ENCODE measurements at places on chromosomes 5 and 9. TPM values are rescaled to one million over a fixed set of nuclear protein-coding genes. Genes with fewer than 3 reads are reported as not detected.
A peak's percentile ranks its signal among the peaks of the same experiment; 100 is the strongest.

DNA sequence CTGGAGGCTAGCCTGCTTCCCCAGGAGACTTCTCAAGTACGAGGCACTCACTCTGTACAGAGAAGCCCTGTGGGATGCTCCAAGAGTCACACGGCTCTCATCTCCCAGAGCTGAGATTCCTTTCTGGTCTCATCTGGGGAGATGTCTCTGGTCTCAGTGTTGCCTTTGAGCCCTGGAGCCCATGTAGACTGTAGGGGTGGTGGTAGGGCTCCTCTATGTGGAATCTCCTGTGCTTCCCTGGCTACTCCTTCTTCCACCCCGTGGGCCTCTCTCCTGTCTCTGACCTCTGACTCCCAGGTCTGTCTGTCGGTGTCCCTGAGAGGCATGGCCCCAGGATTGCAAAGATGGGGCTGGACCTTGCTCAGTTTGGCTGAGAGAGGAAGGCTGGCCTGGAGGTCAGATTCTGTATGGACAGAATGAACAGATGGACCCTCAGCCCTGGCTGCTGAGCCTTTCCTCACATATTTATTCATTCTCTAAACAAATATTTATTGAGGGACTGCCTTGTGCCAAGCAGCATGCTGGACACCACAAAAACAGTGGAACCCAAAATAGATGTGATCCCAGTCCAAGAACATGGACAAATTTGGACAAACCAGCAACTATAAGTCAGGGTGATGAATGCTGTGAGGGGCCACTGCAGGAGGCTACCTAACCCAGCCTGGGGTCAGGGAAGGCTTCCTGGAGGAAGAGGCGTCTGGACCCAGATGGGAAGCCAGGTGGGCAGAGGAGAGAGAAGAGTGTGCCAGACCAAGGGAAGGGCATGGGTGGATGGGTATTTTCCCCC, 2.6 kb downstream of the CCL19 start:
- no peak for DNase-seq

GRCh38 chr5:113214606-113215323, 220.0 kb downstream of the TSSK1B start:
- no peak for DNase-seq

DNA sequence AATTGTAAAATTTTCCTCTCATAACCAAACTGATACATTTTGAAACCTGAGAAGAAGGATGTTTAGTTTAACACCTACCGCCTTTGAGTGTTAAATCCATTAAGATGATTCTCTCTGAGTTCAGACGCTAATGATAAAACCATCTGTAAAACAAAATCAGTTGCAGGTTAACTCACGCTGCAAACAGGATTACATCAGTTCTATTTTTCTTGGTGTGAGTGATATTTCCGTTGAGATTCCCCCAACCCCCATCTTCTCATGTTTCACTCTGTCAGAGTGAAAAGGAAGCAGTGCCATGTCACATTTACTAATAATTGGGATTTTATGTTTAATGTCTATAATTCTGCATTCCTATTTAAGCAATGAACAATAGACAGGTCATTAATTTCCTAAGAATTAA, 146.5 kb downstream of the FANCC start:
- peak; percentile 58 for DNase-seq

- no peak for DNase-seq
Observed at GRCh38 chr9:33130961-33131789, 36.0 kb downstream of the B4GALT1 start.

DNA sequence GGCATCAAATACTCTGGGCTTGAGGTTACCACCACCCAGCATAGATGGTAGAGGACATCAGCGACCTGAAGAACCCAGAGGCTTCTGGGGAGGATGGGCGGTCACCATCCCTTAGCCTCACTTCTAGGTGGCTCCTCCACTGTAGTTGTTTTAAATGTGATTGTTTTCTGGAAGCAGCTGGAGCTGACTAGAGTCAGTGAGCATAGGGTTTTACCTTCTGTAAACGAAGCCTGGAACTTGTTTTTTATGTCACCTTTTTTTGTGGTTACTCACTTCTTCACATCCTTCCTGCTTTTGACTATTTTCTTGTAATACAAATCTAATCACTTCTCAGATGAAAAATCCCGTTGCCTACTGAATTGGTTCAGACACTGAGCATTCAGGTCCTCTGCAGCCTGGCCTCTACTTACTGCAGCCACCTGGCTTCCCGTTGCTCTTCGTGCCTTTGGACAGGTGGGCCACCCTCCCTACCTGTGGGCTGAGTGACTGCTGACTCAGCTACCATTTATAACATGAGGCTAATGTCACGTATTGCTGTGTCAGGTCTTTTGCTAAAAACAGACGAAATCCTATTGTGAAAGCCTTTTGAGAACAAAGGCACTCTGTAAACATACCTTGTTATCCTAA, 167.8 kb downstream of the MAN2A1 start:
- DNase-seq, result no peak

DNA sequence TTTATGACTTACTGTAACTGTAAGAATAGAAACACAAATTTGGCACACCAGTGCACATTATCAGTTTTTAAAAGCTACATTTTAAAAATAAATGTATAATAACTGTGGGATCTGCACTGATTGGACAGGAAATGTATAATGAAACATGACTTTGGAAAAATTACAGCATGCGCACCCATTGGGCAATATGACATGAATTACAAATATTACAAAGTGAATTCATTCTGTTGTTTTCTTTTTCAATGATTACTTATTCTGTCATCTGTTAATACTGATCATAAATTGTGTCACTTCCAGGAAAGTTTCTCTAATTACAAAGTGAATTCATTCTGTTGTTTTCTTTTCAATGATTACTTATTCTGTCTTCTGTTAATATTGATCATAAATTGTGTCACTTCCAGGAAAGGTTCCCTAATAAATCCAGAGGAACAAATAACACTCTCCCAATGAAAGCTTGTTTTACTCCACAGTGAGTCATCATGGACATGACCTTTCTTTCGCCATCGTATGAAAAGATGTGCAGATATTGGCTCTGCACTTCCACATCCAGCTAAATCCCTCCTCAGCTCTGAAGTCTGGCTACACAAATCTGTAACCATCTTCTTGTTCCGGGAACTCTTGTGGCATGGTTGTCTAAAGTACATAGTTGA, 297.0 kb upstream of the HAPLN1 start:
- no peak for DNase-seq

GRCh38 chr5:33711094-33711679, 180.6 kb downstream of the ADAMTS12 start:
- peak; percentile 79 for DNase-seq

- peak; percentile 63 for DNase-seq
Observed at GRCh38 chr9:14097215-14097614, 216.7 kb downstream of the NFIB start.

- DNase-seq, result no peak
Observed at GRCh38 chr9:114787781-114788498, 17.9 kb downstream of the TNFSF15 start.

- DNase-seq, result no peak
Observed at GRCh38 chr9:30172206-30172605, 2212.2 kb upstream of the ACO1 start.

- DNase-seq, result no peak
Observed at GRCh38 chr5:447501-447900, 4.5 kb downstream of the EXOC3 start.

DNA sequence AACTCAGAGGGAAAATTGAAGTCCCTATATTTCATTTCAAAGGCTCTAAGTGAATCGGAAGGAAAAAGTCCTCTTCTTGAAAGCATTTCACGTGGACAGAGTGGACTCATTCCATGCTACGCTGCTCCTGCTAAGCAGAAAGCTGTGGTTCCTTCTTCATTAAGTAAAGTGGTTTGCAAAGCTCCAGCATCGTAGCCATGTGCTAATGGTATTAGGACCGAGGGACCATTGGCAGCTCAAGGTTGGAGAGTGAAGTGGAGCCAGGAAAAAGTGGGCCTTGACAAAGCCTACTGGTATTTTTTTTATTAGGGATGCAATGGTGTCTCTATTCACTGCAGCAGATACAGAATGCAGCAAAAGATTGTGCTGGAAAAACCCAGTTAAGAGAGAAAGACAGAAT, 16.4 kb upstream of the SEMA4D start:
- DNase-seq, result peak; percentile 42

DNA sequence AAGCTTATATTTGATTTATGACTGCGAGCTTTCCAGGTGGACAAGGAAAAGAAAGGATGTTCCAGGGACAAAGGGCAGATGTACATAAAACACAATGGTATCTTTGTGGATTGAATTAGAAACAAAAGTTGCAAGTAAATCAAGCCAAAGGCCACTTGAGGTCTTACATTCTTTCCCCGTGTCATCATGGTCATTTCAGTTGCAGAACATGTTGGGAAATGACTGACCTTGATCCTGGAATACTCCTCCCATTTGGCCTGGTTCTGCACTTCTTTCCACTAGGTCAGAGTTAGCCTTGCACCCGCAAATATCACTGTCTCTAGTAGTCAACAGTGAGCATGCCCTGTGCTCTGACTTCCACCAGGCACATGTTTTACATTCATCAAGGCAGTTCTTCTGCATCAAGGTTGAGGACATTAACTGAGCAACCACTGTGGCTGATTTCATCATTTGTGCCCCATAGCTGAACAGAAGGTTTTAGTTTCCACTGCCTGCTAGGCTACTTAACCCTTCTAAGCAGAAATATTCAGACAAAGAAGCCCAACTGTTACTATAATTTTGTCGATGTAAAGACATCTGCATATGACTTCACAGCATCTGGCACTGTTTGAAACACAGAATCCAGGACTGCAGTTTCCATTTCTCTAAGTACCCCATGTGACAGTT, 1161.7 kb upstream of the DMAC1 start:
- DNase-seq, result peak; percentile 68

GRCh38 chr5:152556784-152557183, 151.7 kb upstream of the NMUR2 start:
- no peak for DNase-seq

- DNase-seq, result no peak
Observed at GRCh38 chr5:178123094-178123965, 7.5 kb upstream of the RMND5B start.

DNA sequence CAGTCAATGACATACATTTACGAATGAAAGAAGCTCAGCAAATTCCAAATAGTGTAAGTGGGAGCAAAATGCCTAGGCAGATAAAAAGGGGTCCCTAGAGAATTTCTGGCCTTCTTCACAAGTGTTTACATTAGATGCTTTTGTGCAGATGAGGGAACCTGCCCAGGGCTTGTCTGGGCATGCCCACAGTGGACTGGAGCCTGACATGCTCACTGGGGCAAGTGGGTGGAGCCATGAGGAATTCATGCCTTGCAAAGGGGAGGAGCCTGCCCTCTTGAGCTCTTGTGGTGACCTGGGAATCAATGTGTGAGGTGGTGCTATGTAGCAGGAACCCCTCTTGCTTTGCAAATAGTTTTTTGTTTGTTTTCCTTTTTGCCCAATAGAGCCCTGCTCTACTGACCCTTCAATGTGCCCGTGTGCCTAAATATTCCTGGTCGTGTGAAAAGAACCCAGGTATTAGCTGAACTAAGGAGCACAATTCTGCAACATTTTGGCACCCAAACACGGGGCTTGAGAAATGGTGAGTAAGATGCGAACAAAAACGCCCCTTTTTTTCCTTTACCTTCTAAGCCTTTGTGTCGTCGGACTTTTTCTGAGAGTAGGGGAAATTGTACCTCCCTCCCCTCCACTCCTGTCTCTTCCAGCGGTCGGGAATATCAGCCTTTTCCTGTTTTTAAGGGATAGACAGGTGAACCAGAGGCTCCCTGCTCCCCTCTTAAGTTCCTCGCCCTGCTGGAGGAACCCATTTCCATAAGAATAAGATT, 433.8 kb upstream of the CDH9 start:
- DNase-seq, result no peak

GRCh38 chr5:112492291-112492690, 73.2 kb upstream of the EPB41L4A start:
- peak; percentile 4 for DNase-seq

DNA sequence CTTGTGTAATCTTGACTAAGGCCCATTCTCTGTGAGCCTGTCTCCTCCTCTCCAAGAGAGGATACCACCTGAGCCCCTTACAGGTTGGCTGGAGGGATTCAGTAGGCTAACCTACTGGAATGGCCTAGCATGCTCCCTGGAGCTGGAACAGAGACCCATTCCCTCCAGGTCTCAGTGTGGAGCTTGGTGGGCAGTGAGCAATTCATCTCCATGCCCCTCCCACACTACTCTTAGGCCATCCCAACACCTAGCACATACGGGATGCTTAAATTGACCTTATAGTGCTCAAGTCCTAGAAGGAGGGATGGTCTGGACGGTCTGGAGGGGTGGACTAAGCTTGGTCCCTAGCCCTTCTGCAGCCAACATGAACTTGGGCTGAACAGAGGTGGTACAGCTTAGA, 75.6 kb downstream of the CRB2 start:
- DNase-seq, result no peak

- no peak for DNase-seq
Observed at GRCh38 chr9:126449725-126450667, 123.4 kb downstream of the MVB12B start.

GRCh38 chr9:107172979-107173347, 110.1 kb upstream of the RAD23B start:
- DNase-seq, result no peak

DNA sequence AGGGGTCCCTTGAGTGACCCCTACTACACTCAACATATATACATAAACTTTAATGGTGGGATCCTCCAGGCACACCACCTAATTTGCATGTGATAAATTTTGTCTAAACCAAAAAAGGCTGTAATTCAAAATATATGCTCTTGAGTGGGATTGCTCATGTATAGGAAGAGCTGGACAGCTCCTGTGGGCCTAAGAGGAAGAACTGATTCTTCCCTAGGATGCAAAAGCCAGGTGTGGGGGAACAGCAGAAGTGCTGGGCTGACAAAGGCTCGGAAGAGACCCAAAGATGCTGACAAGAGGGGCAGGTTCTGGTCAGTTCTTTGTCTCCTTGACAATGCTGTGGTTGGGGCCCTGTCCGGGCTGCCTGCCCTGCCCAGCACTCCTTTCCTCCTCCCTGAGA, 43.9 kb downstream of the PCDH1 start:
- DNase-seq, result no peak

DNA sequence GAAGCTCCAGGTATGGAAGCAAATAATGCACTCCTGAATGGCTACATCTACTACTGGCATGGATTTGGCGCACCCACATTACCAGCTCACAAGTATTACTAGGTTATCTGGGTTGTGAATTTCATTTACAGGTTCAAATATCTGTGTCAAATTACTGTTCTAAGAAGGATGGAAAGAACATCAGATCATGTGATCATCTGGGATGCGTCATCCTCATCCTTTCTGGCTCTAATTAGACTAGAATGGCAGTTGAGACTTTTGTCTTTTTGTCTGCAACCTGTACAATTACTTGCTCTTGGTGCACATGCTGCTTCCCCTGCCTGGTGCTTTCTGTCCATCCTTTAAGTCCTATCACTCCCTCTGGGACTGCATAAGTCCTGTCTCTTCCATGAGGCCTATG, 64.1 kb downstream of the PJA2 start:
- no peak for DNase-seq

- no peak for DNase-seq
Observed at GRCh38 chr5:136011414-136012001, 17.3 kb upstream of the TGFBI start.

GRCh38 chr5:130720355-130720754, 444.7 kb downstream of the HINT1 start:
- DNase-seq, result no peak

Gene TMEM215
- 1.4 TPM for polyA plus RNA-seq

Gene IRGM
- 0.35 TPM for polyA plus RNA-seq

Gene FOXE1
- not detected for polyA plus RNA-seq

Gene PTPN3
- polyA plus RNA-seq, result 2.0 TPM

Gene TRMT10B
- polyA plus RNA-seq, result 11.3 TPM

Gene LOX
- polyA plus RNA-seq, result 41.1 TPM

Gene ANKHD1
- polyA plus RNA-seq, result 63.9 TPM

Gene GABRB2
- polyA plus RNA-seq, result 0.18 TPM

Gene SHISAL2B
- polyA plus RNA-seq, result not detected

Gene MYOZ3
- 12.5 TPM for polyA plus RNA-seq

Gene IL3
- polyA plus RNA-seq, result not detected

Gene TMEFF1
- 2.7 TPM for polyA plus RNA-seq

Gene ZCCHC9
- polyA plus RNA-seq, result 24.7 TPM

Gene WASHC1
- 33.4 TPM for polyA plus RNA-seq

Gene PCDHB6
- 2.4 TPM for polyA plus RNA-seq

Data from hindlimb muscle (tissue), 1 donor.